ENCODE measurements at places on chromosomes 3 and 15. TPM values are rescaled to one million over a fixed set of nuclear protein-coding genes. Genes with fewer than 3 reads are reported as not detected.

SLC12A8 gene
- 0.84 TPM for total RNA-seq

UROC1 gene
- not detected for total RNA-seq

- DNase-seq, result no peak
Measured at GRCh38 chr3:54213907-54214306, 91.6 kb downstream of the CACNA2D3 start.

- DNase-seq, result no peak
Measured at GRCh38 chr3:192928720-192929119, 11.1 kb upstream of the MB21D2 start.

- DNase-seq, result no peak
Measured at GRCh38 chr3:39125841-39126500, 18.5 kb downstream of the TTC21A start.

MED12L gene
- total RNA-seq, result 33.8 TPM

- DNase-seq, result no peak
Measured at GRCh38 chr3:131730581-131730980, 227.8 kb upstream of the MRPL3 start.

DZIP1L gene
- total RNA-seq, result not detected

GRCh38 chr3:36482256-36482655 lies 102.0 kb downstream of the STAC start:
- no peak for DNase-seq

DNA sequence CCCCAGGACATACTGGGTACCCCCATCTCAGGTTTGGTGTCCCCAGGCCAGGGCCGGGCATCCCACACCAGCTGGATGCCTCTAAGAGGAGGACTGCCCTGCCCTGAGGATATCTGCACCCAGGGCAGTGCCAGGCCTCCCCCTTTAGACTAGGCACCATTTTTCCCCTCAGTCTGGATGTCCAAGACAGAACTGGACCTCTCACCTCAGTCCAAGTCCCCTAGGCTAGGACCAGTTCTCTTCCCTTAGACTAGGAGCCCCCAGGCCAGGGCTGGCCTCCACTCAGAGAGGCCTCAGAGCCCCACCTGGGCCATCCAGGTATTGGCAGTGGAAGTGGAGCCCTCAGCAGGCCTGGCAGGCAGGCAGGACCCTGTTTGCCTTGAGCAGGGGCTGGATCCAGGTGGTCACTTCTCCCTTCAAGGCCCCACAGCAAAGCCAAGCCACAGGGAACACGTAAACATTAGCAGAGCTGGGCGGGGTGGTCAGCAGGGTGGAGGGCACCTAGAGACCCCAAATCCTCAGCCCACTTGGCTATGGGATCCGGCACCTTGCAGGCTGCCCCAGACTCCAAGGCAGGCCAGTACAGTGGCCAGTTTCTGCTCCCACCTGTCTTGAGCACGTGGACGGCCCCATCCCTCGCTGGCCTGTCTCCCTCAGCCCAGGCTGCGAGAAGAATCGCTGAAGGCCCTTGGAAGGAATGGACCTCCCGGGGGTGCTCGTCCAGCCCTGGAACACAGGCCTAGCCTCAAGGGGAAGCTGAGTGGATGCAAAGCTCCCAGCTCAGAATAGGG lies 28.3 kb downstream of the PTH1R start:
- DNase-seq, result no peak

DNA sequence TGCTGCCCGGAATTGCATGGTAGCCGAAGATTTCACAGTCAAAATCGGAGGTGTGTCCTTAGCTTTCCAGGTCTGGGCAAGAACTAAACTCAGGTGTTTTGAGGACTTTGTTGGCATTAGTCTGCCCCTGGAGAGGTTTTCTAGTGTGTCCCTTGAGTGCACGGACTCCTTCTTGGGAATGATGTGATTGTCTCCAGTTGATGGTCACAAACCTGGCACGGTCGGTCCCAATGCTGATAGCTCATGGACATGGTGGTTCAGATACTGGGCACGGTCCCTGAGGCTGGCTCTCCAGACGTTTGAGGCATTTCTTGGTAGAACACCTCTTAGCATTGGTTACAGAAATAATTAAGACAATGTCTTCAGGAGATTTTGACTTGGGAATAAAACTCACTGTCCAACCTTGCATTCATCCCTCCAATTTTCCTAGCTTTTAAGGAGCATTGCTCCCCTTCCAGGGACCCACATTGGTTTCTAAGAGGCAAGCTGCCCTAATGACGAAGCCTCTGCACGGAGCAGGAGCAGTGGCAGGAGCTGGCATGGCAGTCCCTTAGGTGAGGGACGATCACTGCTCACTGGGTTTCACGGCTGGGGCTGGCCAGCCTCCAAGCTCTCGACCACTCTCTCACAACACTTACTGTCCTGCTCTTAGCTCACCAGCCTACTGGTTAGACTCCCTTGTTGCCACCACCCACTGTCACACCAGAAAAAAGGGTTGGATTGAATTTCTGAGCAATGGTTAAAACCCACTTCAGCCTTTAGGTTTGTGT lies 68.1 kb downstream of the PGPEP1L start:
- DNase-seq, result no peak

- DNase-seq, result no peak
Measured at GRCh38 chr3:170712336-170712735, 126.5 kb upstream of the SLC7A14 start.

DNA sequence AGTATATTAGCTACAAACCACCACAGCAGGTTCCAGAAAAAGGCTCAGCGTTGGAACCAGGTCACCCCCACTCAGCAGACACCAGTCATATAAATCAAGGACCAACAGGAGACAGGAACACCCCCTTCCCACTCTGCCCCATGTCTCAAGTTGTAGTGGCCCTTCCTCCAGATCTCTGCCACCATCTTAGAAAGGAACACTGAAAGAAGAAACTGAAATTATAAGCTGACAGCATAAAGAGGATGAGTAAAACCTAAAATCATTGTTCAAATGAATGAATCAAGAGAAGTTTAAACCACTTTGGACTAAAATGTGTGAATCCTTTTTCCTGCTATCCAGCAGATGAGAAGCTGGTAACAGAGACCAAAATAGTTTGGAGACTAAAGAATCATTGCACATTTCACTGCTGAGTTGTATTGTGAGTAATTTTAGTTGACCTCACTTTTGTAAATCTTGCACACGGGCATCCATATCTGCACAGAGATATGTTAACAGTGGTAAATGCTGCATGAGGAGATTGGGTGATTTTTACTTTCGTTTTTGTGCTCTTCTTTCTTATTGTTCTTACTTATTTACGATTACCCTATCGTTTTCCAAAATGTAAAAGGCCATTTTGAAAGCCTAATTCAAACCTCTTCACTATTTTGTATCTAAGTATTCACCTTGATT lies 19.8 kb downstream of the CCR3 start:
- no peak for DNase-seq

- DNase-seq, result no peak
Measured at GRCh38 chr15:42772144-42772543, 35.2 kb upstream of the CDAN1 start.

GRCh38 chr3:114743746-114744485 lies 403.2 kb downstream of the ZBTB20 start:
- no peak for DNase-seq

CD276 gene
- not detected for total RNA-seq
